ENCODE measurements at places on chromosomes 7 and 10.
A peak's percentile ranks its signal among the peaks of the same experiment; 100 is the strongest.

- DNase-seq: no peak
These were observed 154.8 kb downstream of the GRID1 start for GRCh38 chr10:86211691-86212390.

DNA sequence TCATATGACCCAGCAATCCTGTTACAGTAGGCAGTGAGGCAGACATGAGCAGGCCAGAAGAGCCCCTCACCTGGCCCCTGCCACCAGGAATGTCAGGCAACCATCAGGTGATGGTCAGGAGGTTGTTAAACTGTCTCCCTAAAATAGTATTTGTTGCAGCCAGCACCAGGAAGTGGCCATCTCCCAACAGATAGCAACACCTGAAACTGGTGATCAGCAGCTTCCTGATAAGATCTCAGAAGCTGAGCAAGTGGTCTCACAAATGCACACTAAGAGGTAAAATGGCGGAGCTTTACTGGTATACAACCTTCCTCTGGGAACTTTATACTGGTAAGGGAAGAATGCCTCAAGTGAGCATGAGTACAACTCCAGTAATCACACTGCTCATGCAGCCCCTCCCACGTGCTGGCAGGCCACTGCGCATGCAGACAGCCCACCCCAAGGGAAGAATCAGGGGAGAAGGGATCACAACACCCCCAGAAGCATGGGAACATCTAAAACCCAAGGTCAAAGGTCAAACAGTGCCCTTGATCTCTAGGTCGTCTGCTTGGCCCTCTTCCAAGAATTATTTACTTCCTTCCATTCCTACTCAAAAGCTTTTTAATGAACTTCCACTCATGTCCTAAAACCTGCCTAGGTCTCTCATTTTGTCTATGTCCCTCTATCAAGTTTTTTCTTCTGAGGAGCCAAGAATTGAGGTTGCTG, 133.5 kb downstream of the DOCK4 start:
- DNase-seq: no peak

DNA sequence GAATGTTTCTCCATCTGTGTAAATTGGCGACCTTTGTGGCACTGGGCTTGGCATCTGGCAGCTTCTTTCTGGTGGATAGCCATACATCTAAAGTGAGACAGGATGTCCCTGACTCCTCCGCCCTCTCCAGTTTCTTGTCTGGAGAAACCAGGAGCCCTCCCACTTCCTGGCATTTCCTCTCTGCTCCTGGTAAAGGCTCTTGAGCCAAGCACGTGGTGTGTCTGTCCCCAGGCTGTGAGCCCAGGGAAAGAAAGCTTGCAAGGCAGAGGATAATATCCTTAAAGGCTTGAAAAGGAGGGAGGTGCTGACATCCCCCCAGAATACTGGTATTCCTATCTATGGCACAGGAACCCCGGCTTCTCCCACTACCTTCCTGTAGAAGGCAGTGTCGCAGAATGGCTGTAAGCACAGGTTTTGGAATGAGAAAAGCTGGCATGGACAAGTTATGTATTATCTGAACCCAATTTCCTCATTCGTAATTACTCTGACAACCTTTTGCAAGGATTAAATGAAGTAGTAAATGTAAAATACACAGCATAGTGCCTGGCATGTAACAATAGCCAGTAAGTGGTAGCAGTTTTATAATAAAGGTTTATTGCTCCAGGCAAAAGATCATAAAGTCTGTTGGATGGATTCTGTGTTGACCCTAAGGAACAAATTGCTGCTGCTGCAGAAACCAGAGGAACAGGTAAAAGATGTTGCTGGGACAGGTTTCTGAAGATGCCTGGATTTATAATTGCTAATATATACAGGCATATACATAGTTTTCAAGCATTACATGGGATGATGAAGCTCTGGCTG, 11.8 kb upstream of the ACSL5 start:
- no peak for DNase-seq

- peak; percentile 64 for DNase-seq
These were observed 695 bp upstream of the VDAC2 start for GRCh38 chr10:75209921-75210281.

GRCh38 chr10:73096041-73096448, 621 bp downstream of the P4HA1 start:
- DNase-seq: peak; percentile 57

- no peak for DNase-seq
These were observed 46.9 kb upstream of the SEPTIN7 start for GRCh38 chr7:35753761-35754603.

DNA sequence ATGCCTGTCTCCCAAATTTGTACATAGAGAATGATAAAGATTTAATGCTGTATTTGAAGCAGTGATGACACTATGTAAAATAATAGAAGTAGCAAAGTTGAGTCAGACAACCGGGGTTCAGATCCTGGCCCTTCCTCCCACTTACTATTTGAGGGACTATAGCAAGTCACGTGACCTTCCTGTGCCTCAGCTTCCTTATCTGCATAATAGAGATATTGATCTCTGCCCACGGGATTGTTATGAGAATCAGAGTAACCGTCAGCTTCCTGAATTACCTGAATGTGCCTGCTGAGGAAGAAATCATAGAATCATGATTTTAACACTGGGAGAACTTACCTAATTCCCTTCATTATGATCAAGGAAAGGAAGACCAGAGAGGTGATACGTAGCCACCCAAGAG, 26.9 kb downstream of the CASP7 start:
- DNase-seq: no peak

DNA sequence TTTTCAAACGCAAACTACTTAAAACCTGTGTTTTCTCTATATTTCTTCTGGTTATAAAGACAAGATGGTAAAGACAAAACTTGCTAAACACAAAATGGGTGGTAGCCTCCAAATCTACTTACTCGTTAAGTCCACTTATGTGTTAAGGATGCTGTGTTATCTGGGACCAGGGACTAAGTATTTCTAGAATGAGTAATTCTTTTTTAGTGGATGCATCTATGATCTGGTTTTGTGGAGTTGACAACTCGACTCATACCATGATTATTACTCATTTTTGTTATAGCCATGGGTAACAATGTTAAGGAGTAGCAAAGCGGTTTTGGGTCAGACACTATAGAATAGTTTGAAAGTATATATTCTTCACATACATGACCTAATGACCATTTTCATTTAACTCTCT, 239.5 kb upstream of the FOXP2 start:
- no peak for DNase-seq

DNA sequence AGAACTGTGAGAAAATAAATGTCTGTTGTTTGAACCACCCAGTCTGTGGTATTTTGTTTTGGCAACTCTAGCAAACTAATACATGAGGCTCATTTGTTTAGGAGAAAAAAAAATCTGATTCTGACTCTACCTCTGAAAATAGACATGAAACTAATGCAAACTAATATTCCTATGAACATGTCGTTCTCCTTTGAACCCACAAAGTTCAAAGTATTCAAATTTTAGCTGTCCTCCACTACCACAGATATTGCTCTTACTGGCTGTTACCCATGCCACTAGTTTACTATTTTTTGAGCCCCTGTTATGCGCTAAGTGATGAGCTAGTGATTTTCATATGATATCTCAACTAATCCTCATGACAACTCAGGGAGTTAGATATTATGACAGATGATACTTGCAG, 58.8 kb upstream of the ZNF804B start:
- DNase-seq: no peak

DNA sequence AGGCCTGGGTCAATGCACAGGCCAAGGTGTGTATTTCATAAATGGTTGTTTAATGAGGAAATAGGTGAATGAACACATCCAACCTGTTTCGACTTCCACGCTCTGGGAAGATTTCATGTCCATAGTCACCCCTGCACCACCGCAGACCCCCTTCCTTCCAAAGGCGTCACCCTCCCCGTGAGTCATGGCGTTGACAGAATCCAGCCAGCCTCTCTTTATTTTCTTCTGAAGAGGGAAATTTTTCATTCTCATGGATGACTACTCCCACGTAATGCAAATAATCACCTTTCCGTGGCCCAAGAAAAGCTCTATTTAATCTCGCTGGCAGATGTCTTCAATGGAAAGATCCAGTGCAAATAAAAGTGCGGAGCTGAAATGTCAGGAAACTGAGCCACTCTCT, 75.3 kb upstream of the FOXK1 start:
- DNase-seq: no peak

GRCh38 chr7:157976406-157976805, 611.2 kb downstream of the PTPRN2 start:
- DNase-seq: no peak

DNA sequence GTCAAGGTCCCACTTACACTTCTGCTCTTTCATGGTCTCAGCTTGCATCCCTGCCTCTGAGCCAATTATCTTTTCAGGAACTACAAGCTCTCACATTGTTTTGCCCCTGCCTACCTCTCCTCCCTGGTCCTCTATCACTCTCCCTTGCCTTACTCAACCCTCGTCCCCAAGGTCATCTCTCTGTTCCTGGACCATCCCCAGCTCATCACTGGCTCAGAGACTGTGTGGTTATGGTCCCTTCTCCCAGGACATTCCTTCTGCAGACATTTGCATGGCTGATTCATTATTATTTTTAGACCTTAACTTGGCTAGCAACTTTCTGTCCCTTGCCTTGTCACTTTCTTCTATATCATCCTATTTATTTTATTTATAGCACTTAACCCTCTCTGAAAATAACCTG, 17.8 kb upstream of the GPAM start:
- DNase-seq: no peak

- no peak for DNase-seq
These were observed 20.9 kb downstream of the PARP12 start for GRCh38 chr7:140041659-140042385.

- no peak for DNase-seq
These were observed 47.6 kb downstream of the PDGFA start for GRCh38 chr7:471866-472639.

GRCh38 chr7:107359520-107360316, 110.1 kb upstream of the GPR22 start:
- DNase-seq: no peak

DNA sequence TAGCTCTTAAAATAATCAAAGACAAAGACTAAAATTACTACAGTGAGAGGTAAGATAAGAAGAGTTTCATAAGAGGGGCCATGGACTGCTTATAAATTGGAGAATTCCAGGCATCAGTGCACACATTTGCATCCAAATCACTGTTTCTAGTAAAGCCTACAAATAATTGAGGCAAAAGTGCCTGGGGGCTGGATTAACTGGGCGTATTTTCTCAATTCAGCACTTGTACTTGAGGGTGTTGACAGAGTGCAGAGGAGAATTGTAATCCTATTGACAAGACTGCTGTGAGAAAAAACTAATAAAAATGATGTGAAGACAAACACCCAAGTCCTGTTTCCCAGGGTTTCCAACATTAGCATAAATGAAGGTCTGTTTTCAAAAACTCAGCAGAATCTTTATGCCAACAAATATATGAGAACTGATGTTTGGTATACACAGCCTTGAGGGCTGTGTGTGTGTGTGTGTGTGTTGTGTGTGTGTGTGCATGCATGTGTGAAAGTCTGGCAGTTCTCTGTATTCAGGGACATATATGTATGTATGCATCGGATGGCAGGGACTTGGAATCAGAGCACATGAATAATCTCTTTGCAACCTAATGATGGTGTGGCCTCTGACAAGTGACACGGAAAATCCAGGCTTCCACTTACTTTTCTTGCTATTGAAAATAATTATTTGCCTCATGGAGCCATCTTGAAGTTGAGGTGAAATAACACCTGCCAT, 182.1 kb upstream of the CDC14C start:
- no peak for DNase-seq

- no peak for DNase-seq
These were observed 43.4 kb downstream of the CDK1 start for GRCh38 chr10:60821656-60822055.

GRCh38 chr7:32070406-32071360, at the start of gene PDE1C:
Gene PDE1C (minus strand): TSS chr7:32070407.
- no peak for DNase-seq

Measured in activated CD4-positive, alpha-beta T cell treated with anti-CD3 and anti-CD28 coated beads for 24 hours (primary cell).